Activated T-cell treated with anti-CD3 and anti-CD28 coated beads, Interleukin-2, amount 50 U/mL, for 48 hours (primary cell): ENCODE measurements at places on chromosomes 16 and 17.
A peak's percentile ranks its signal among the peaks of the same experiment; 100 is the strongest.

DNA sequence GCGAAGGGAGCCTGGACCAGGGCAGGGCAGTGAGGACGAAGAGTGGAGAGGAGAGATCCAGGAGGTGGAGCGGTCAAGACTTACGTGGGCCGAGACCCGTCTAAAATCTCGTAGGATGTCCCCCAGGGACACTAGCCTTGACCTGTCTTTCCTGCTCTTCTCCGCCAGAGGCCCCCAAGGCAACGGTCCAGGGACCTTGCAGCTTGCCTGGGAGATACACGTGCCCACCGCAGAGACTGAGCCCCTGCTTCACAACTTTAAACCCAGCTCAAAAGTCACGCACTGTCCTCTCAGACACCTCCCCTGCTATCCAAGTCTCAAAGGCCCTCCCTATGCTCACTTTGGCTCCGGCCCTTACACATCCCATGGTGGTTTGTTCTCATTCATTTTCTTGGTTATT, 9.4 kb downstream of the TIGD7 start:
- no peak for DNase-seq

GRCh38 chr16:68642436-68643101, 2.5 kb upstream of the CDH3 start:
- DNase-seq: no peak

DNA sequence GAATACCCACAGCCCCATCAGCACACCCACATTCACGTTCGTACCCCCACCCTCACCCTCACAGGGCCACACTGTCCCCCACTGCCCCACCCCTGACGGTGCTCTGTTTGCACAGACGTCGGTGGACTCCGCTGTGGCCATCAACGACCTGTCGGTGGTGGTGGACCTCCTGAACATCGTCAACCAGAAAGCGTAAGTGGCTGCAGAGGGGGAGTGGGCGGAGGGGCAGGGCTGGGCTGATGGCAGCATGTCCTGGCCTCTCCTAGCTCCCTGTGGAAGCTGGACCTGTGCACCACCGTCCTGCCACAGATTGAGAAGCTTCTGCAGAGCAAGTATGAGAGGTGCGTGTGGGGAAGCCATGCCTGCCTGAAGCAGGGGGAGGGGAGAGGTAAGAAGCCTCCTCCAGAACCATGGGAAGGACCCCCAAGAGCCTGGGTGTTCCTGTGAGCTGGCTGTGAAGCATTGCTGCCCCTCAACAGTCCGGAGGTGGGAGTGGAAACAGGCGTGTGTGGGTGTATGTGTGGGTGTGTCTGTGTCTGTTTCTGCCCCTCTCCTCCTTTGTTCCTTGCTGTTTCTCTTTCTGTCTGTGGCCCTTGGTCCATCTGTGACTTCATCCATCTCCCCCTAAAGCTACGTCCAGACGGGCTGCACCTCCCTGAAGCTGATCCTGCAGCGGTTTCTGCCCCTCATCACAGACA, 20.3 kb downstream of the KATNB1 start:
- no peak for DNase-seq

GRCh38 chr16:2686912-2687507, 4.7 kb downstream of the KCTD5 start:
- DNase-seq: peak; percentile 58

DNA sequence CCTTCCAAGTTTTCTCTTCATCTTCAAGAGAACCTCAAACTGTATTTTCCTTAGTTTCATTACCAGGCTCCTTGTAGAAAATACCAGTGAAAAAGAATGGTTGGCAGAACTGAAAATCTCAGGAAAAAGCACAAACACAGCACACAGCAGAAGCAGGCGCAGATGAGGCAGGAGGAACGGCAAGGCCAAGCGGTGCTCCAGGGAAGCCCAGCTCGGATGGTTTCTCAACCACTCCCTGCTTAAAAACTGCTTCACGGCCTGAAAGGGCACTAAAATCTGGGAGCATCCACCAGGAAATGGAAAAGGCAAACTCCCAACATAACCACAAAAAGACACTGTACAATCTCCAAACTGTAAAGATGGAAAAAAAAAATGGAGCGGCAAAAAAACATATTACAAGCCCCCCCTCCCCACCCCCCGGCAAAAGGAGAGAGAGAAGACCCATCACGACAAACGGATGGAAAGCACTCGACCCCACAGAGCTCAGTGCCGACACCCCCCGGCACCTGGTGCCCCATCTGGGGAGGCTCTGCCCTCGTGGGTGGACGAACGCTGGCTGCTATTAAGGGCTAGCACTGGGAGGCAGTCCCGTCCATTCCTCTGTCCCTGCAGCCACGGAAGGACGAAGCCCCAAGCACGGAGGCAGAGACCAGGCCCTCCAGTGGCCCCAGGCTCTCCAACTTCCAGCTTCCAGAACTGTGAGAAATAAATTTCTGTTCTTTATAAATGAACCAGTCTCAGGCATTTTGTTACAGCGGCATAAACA, 127.5 kb downstream of the ZNF778 start:
- no peak for DNase-seq

GRCh38 chr16:24845726-24846547, at the start of gene SLC5A11:
SLC5A11 (plus strand) TSS chr16:24845963; CDS start chr16:24858644, 12,681 bp downstream.
- no peak for DNase-seq

GRCh38 chr16:674968-675883, at the start of gene RHBDL1:
RHBDL1 (plus strand) TSS chr16:675671; CDS start chr16:675791, 120 bp downstream.
- no peak for DNase-seq

GRCh38 chr16:85738923-85739715, 11.8 kb downstream of the C16orf74 start:
- DNase-seq: no peak

- DNase-seq: peak; percentile 72
Measured at GRCh38 chr17:50361561-50362480, 11.2 kb downstream of the MRPL27 start.

DNA sequence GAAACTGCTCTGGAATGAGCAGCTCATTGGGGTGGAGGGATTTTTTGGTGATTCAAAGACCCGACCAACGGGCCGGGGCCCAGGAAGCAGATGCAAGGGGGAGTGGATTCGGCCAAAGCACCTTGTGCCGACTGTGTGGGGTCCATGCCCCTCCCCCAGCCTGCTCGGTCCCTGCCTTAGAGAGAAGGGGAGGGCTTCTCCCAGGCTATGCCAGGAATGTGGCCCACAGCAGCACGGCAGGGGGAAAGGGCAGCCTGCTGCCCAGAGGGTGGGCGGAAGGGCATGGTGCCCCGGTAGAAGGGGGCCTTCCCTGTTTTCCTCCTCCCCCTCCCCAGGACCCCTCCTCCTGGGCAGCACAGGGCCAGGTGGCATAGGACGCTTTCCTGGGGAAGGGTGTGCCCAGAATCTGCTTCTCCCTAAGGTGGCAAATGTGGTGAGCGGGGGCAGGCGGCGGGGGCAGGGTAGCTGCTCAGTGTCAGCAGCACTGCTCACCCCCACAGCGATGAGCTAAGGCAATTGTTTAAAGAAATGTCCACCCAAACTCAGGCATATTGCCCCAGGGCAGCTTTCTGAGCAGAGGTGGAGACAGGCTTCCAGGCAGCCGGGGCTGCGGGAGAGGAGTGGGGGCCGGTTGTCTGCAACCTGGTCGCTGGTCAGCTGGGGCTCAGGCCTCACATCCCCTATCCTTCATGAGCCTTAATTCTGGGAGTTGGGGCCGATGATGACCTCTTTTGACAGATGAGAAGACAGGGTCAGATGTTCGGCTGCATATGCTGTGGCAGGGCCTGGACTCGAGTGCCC, 33.9 kb upstream of the MLKL start:
- no peak for DNase-seq

GRCh38 chr17:38815576-38816193, 9.4 kb downstream of the CWC25 start:
- peak; percentile 45 for DNase-seq

DNA sequence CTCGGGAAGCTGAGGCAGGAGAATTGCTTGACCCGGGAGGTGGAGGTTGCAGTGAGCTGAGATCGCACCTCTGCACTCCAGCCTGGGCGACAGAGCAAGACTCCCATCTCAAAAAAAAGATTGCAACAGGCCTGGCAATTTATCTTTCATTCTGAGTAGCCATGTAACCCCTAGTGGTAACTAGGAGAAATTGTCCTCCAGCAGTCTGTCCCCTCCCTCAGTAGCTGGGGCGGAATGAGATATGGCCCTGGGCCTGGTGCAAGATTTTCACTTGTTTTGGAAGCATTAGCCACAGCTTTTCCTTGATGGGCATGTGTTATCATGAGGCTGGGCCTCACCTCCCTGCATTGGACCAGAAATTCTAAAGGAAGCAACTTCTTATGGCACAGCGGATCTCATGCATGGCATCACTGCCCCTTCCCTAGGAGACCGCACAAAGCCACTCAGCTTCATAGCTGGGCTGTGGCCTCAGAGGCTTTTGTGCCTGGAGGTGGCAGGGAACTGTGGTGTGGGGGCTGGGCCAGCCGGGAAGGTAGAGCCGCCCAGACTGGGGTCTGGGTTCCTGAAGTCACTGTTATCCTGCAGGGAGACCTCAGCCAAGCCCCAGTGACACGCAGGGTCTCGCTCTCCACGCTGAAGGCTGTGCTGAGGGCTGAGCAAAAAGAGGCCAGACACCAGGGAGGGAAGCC, 13.4 kb downstream of the NATD1 start:
- no peak for DNase-seq

GRCh38 chr17:43676471-43676870, 14.7 kb upstream of the MEOX1 start:
- DNase-seq: no peak

GRCh38 chr16:12583237-12583897, 220.3 kb downstream of the CPPED1 start:
- DNase-seq: no peak

GRCh38 chr16:11009027-11009755, 64.8 kb downstream of the CLEC16A start:
- no peak for DNase-seq

DNA sequence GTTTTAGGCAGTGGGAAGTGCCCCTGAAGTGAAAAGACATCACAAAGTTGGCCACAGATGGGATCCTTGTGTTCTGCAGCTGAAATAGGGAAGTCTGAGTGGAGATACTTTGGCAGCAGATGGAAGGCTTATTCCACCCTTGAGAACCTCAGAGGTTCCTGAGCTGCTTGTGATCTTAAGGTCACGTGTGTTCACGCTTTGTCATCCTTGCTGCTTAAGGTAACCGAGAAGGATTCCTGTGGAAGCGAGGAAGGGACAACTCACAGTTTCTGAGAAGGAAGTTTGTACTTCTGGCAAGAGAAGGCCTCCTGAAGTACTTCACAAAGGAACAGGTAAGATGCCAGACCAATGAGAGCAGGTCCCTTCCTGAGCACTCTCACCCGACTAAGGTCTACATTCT, 12.2 kb downstream of the ADAP2 start:
- DNase-seq: no peak

- no peak for DNase-seq
Measured at GRCh38 chr17:19305256-19305655, 57.3 kb downstream of the B9D1 start.

DNA sequence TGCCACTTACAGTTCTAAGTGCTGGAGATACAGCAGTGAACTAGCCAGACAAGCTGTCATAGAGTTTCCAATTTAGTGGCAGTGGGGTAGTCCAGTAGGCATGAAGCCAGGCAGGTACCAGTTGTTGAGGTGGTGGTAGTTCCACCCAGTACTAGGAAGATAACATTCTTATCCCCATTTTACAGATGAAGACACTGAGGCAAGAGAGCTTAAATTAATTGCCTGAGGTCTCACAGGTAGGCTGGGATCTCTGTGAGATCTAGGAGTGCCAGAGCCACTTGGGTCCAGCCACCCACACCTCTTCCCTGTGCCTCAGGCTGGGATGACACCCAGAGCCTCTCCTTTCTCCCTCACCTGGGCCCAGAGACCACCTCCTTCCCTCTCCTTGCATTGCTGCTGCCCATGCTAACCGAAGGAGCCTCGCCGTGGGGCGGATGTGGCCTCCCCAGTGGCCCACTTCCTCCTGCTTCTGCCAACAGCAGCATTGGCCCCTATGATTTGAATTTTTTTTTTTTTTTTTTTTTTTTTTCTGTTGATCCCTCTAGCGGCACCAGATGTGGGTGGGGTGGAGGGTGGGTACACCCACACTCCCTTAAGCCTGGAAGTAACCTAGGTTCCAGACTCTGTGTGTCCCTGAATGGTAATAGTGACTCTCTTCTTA, 114.0 kb downstream of the PRKCB start:
- DNase-seq: peak; percentile 67

DNA sequence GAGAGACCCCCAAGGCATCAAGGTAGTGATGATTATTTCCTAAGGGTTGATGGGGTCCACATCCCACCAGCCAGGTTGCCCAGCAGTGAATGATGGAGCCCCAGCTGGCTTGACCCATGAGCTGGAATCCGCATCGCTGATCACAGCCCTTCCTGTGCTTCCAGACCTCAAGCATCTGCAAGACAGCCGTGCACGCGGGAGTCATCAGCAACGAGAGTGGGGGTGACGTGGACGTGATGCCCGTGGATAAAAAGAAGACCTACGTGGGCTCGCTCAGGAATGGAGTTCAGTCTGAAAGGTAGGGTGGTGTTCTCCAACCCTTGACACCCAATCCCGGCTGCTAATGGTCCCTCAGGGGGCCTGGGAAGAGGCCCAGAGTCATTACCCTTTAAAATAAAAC, 69.3 kb downstream of the CRISPLD2 start:
- DNase-seq: no peak
